ENCODE measurements at places on chromosomes 2 and 18.

DNA sequence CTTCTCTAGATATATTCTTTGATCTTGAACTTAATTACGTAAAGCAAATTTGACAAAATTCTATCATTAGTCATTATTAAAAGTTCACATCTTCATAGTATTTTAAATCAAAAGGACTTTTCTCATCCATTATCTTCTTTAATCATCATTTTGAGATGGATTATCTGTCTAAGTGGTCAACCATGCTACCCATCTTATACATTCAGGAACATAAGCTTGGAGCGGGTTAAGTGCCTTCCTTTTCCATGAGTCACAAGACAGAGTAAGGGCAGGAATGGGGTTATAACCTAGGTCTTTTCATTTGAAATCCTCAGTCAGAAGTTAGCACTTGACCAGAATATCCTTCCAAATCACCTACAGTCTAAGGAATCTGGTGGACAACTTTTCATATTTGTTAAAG, 297.1 kb downstream of the TCF4 start:
- no peak for DNase-seq

- no peak for DNase-seq
Measured at GRCh38 chr2:231877533-231878456, 48.4 kb downstream of the NPPC start.

- DNase-seq, result no peak
Measured at GRCh38 chr2:97936199-97936598, 59.5 kb downstream of the TMEM131 start.

- DNase-seq, result no peak
Measured at GRCh38 chr2:190698895-190699294, 50.0 kb downstream of the NAB1 start.

DNA sequence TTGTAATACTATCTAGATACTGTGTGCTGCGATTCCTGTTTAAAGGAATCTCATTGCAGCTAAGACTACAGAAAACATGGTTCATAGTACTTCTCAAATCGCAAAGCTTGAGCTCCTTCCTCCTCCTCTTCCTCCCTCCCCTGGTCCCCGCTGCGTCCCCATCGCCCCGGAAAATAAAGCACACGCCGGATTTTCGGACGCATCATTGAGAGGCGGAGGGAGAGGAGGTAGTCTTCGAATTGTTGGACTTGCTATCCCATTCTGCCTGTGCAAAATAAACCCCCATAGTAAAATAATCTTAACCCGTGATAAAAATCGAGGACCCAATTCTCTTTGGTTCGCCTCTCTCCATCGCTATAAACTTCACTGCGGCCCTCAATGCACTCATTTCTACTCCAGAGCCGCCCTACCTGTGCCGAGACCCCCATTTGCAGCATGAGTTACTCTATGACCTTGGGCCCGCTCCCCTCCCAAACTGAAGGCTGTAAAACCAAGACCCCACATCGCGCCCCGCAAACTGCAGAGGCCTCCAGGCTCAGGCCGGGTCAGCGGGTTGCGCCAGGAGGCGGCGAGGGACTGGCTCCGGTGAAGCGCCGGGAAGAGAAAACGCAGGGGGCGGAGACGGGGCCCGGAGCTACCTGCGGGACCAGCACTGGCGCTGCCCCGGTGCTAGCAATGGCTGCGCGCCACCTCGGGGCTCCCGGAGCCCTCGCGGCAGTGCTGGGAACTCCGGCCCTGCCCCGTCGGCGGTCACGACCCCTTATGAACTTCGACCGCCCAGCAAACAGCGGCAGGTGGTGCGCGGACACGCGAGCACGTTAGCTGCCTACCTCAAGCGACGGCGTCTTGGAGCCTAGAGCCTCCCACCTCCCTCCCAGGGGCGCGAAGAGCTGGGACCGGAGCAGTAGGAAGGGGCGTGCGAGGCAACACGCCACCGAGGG, 649 bp downstream of the ESCO1 start:
- peak; percentile 15 for DNase-seq

- no peak for DNase-seq
Measured at GRCh38 chr2:167054881-167055280, 166.6 kb downstream of the XIRP2 start.

- no peak for DNase-seq
Measured at GRCh38 chr2:152446213-152446612, 111.2 kb downstream of the FMNL2 start.
